Stimulated activated CD8-positive, alpha-beta memory T cell treated with anti-CD3 and anti-CD28 coated beads, Interleukin-7, amount 100 ng/mL, for 4 hours (primary cell): ENCODE measurements at places on chromosomes 4 and X.

DNA sequence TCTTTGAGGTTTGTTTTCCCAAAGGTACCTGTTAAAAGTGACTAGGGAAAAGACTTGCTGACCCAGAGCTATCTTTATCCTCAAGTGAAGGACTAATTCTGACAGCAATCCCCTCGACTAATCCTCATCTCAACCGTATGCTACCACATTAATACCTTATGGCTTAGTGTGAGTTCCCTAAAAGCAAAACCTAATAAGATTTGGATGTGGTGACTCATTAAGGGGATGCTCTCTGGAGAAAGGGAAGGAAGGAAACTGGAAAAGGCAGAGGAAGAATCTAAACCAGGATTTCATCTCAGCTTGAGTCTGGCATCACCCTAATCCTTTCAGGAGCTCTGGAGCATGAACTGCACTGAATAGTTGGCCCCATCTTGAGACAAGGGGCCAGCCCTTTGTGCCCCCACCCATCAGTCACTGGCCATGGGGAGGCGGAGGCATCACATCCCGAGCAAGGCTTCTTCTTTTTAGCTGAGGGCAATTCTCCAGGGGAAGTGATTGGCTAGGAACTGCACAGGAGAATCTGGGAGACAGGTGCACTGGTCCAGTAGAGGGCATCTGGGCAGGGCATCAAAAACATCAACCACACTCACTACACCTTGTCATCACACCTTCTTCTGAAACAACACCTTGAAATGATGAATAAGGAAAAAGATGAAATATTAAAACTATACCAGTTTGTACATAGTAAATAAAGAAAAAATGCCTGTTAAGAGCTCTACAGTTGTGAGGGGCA, 6.9 kb upstream of the BBS7 start:
- DNase-seq = no peak

DNA sequence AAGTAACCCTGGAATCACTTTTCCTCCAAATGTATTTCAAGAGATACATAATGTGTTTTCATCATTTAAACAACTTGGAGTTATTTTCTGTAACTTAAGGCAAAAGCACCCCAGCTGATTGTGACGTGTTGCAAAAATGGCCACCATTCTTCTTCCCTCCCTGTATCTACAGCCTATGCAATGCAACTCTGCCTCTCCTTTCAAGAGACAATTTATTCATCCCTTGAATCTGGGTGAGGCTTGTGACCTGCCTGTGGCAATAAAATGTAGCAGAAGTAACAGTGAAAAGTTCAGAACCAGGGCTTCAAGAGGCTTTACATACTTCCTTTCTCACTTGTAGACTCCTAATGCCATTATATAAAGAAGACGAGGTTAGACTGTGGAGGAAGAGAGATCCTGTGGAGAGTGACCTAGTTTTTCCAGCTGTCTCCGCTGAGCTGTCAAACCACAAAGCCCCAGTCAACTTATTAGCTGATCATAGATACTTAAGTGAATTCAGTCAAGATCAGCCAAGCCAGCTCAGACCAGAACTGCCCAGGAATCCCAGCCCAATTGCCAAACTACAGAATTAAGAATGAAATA, 81.0 kb upstream of the KLF3 start:
- peak; percentile 10 for DNase-seq

DNA sequence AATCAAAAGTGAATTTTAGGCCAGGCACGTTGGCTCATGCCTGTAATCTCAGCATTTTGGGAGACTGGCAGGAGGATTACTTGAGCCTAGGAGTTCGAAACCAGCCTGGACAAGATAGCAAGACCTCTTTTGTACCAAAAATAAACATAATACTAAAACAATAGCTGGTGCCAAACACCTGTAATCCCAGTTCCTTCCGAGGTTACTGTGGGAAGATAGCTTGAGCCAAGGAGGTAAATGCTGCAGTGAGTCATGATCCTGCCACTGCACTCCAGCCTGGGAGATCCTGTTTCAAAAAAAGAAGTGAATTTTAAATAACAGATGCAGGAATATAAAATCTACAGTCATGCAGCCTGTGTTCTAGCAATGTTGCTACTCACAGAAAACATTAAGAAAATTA, 488.3 kb downstream of the PPARGC1A start:
- DNase-seq = no peak

GRCh38 chr4:168797194-168797593, 212.9 kb downstream of the CBR4 start:
- DNase-seq = no peak

- no peak for DNase-seq
These were observed 37.7 kb downstream of the MECP2 start for GRCh38 chrX:154059729-154060245.

DNA sequence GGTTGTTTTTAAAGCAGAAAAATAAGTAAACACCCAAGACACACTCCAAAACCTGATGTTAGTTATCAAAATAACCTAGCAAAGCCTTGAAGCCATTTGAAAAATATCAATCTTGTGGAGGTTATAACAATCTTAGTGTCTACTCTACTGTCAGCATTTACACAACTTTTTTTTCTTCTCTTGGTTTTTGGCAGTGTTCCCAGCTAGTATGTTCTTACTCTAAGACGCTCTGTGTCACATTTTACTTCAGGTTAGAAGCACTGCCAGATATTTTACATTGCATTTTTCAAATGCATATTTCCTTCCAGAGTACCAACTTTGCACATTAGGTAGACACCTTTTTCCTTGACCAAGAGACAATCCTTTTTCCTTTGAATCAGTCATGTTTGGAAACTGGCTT, 114.0 kb upstream of the INPP4B start:
- no peak for DNase-seq

- no peak for DNase-seq
These were observed 339 bp downstream of the TBC1D9 start for GRCh38 chr4:140755774-140756318.

- DNase-seq = no peak
These were observed 6.3 kb downstream of the FGA start for GRCh38 chr4:154584259-154584658.

GRCh38 chr4:170827562-170828274, 738.0 kb upstream of the AADAT start:
- DNase-seq = no peak
